ENCODE measurements at places on chromosomes 12 and 14.

- no peak for DNase-seq
These were observed 103.1 kb downstream of the UNC79 start for GRCh38 chr14:93533842-93534241.

DNA sequence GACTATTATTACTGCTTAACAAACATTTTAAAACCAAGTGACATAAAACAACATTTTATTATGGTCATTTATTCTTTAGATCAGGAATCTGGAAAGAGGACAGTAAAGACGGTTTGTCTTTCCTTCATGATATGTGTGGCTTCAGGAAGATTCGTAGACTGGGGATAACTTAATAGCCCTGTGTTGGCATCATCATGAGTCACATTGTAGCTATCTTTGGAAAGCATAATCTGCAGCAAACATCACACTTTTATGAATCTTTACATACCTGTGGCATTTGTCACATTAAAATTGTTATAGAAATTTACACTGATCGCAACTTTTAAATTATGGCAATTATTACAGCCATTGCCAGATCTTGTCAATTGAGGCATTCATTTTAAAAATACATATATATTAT lies 397.1 kb downstream of the NOVA1 start:
- no peak for DNase-seq

DNA sequence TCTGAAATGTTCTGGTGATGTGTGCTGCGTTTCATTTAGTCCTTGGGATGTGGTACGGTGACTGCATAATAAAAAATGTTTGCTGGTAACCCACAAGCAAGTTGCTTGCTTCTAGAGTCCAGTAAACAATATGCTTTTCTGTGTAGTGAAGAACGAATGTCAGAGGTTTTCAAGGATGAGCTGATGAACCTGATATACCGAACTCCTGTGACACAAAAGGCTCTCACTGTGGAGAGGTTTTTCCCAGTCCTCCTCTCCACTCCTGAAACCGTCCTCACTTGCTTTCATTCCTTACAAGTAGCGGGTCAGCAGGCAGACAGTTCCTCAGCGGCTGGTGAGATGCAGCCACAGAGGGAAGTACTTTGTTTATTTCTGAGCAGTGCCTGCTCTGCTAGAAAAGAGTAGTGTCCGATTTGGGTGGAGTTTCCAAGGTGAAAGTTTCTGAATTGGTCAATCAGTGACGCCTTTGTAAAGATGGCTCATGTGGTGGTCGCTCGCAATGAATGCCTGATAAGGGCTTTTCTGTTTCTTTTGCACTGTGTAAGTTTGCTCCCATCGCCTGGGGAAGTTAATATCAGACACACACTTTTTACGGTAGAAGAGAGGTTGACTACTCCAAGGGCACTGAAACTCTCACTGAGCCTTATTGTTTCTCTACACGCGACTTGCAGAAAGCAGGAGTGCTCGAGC lies 3.0 kb downstream of the ETV6 start:
- DNase-seq: peak; percentile 8

- no peak for DNase-seq
These were observed 4.0 kb downstream of the NANOG start for GRCh38 chr12:7793211-7793610.

- no peak for DNase-seq
These were observed 62.3 kb upstream of the TMEM263 start for GRCh38 chr12:106893451-106893850.

- DNase-seq: no peak
These were observed 44.8 kb downstream of the CLMN start for GRCh38 chr14:95274874-95275273.

DNA sequence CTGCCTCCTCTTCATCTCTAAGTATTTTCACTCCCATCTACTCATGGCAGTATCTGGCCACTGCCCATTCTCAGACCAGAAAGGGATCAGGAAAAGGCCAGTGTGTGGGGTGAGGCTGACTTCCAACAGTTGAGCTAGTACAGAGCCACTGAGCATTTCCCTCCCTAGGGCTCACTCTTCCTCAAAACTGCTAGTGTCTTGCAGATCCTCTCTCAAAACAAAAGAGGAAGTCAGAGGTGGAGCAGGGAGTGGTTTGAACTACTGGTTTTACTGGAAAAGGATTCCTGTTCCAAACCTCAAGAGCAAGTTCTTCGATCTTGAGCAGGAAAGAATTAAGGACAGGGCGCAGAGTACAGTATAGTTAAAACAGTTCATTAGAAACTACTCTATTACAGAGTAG lies 11.7 kb upstream of the RNASE10 start:
- no peak for DNase-seq

- DNase-seq: no peak
These were observed 32.3 kb downstream of the NRDE2 start for GRCh38 chr14:90299408-90299807.

GRCh38 chr14:39469094-39469710 lies 37.0 kb upstream of the FBXO33 start:
- peak; percentile 15 for DNase-seq

DNA sequence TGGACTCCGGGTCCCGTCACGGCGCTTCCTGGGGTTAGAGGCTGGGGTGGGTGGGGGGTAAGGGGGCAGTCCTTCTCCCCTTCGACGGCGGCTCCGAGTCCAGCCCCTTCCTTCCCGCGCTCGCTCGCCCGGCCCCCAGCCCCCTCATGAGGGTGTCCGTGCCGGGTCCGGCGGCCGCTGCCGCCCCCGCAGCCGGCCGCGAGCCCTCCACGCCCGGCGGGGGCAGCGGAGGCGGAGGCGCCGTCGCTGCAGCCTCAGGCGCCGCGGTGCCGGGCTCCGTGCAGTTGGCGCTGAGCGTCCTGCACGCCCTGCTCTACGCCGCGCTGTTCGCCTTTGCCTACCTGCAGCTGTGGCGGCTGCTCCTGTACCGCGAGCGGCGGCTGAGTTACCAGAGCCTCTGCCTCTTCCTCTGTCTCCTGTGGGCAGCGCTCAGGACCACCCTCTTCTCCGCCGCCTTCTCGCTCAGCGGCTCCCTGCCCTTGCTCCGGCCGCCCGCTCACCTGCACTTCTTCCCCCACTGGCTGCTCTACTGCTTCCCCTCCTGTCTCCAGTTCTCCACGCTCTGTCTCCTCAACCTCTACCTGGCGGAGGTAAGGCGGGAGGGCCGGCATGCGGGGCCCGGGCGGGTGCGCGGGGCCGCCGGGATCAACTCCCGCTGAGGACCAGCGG lies 500 bp downstream of the GPR137C start:
- DNase-seq: peak; percentile 24

DNA sequence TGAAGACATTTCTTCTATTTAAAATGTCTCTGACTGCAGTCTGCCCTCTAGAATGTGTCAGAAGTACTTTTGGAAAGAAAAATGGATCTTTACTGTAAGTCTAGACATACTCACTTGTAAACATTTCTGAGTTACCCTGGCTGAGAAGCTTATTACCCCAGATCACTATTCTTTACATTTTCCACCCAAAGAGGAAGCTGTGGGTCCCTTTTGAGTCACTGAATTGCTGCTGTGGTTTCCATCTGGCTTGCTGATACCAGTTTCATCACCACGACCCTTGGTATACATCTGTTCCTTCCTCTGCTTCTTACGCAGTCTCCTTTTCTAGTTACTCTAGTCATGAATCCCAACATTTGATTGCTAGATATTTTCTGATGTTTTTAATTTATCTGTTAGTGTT lies 20.2 kb upstream of the CLEC4D start:
- no peak for DNase-seq

DNA sequence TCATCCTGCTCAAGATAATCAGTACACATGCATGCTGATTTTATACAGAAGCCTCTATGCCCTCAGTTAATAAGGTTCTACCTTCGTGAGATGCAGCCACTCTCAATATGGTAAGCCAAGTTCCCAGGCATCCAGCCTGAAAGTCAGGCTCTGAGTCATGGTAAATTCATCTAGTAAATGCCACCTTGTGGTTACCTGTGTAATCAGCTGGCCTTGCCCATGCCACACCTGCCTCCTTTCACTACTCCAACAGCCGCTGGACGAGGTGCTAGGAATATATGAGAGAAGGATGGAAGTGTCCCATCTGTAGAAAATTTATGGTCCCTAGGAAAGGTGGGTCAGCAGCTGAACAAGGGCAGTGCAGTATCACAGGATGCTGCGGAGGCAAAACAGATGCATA lies 207.3 kb downstream of the SSPN start:
- no peak for DNase-seq

DNA sequence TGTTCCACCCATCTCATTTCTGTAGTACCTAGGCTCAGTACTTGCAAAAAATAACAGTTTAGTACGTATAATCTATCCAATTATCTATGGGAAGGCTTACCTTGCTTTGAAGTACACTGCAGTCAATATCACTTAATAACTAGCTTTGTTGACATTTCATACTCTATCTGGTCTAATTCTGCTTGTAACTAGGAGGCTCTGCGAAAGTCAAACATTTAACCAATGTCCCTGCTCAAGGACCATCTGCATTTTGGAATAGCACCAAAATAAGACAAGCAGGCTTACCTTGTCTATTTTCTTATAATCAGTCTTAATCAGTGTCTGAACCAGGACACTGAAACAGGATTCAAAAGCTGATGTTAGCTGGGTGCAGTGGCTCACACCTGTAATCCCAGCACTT lies 39.9 kb downstream of the SLC25A47 start:
- no peak for DNase-seq

DNA sequence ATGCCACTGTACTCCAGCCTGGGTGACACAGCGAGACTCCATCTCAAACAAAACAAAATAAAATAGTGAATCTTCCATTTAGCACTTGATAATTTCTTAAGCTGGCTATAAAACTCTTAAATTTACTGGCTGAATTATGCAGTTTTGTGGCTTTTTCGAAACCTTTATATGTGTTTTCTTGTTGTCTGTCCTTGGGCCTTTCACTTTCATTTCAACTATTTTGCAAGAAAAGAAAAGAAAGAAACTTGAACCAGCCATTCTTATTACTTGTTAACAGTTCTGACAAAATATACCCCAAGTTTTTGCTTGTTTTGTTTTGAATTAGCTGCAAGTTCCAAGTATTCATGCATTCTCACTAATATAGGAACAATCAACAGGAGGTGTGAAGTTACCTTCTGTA lies 42.8 kb downstream of the PRICKLE1 start:
- DNase-seq: no peak

- DNase-seq: no peak
These were observed 30.7 kb downstream of the NOC4L start for GRCh38 chr12:132174839-132175490.

- no peak for DNase-seq
These were observed 6.0 kb upstream of the ACOT6 start for GRCh38 chr14:73606271-73606670.

DNA sequence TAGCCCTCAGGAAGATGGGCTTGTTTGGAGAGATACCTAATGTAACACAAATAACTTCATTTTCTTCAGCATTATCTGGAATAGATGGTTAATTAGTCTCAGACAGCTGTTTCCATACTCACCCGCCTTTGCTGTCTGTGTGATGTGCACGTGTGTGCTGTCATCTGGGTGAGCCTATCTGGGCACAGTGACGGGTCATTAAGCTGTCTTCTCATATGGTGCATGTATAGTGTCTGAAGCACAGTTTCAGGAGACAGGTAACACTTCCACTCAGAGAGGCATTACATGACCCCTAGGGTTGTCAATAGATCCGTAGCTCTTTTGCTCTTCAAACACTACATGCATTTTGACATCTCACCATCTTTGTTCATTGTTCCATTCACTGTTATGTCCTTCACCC lies 493.3 kb downstream of the APAF1 start:
- no peak for DNase-seq

DNA sequence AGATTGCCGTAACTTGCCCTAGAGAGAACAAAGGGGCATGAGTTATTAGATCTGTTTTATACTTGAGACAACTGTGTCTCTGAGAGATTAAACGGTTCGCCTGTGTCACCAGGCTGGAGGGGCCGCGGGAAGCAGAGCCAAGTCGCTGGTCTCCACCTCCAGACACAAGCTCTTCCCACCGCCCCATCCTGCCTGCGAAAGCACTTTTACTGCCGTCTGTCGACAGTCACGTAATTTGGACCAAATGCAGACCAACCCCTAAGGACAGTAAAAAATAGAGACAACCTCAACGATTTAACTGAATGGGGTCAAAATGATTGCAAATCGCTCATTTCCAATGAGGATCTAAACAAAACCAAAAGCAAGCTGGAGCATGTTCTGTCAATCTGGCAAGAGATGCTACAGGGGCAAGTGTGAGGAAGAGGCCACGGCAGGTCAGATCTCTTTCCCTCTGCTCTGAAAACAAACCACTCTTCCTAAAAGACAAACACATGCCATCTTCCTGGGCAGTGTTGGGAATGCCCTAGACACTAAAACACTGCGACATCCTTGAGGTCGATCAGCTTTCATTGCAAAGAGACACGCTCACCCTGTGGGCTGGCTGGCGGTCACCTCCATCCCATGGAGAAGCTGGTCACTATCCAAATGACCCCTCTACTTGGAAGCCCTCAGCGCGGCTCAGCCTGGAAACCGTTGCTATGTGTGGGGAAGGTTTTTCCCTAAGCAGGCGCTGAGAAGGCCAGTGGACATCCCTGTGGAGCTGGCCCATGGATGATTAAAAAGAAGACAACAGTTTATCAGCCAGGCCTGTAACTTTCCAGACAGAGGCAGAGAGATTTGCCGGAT lies 17.1 kb downstream of the GSC start:
- DNase-seq: no peak

DNA sequence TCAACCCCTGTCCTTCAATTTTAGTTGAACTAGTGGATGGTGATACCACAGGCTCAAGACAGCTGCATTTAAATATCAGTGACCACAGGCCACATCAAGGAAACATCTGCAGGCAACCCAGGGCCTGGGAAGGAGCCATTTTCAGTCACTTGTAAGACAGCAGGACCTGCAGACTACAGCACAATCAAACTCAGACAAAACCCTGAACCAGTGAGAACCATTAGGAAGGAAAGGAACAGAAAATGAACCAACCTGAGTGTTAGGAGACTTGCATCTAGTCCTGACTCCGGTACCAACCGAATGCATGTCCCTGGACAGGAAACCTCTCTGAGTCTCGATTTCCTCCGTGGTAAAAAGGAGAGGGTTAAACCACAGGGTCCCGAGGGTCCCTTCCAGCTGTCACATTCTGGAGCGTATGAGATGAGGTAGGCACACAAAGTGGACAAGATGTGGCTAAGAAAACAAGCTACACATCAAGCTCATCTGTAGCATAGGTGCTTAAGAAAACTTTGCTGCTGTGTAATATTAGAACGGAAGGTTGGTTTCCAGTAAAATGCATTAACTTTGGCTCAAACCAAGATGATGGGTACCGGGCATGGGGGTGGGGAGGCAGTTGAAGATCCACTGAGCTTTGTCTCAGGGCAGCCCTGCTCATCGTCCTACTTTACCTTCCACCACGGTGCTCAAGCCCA lies 1.6 kb upstream of the CDKN1B start:
- peak; percentile 54 for DNase-seq

Measured in hematopoietic multipotent progenitor cell treated with erythropoietin and hydrocortisone succinate and interleukin-3 and kit ligand, for 15 days (in vitro differentiated cells).